Activated CD8-positive, alpha-beta T cell treated with anti-CD3 and anti-CD28 coated beads for 36 hours (primary cell): ENCODE measurements at places on chromosomes 11 and 22.
A peak's percentile ranks its signal among the peaks of the same experiment; 100 is the strongest.

GRCh38 chr22:41217553-41218157, 12.5 kb downstream of the L3MBTL2 start:
- DNase-seq, result peak; percentile 65

DNA sequence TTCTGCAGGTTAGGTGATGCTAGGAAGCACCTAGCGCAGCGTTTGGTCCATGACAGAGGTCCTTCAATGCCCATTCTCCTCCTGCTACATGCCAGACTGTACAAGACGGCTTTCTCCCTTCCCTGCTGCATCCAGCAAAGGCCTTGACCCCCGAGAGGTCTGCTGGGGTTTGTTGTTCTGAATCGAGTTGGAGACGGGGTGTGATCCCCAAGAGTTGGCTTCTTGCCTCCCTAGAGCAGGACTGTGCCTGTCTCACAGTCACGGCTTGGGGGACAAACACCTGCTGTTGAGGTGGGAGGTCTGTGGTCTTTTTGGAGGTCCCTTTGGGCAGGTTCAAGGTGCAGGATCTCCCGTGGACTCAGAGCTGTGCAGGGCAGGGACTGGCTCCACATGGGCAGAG, 352.3 kb upstream of the B3GAT1 start:
- no peak for DNase-seq

DNA sequence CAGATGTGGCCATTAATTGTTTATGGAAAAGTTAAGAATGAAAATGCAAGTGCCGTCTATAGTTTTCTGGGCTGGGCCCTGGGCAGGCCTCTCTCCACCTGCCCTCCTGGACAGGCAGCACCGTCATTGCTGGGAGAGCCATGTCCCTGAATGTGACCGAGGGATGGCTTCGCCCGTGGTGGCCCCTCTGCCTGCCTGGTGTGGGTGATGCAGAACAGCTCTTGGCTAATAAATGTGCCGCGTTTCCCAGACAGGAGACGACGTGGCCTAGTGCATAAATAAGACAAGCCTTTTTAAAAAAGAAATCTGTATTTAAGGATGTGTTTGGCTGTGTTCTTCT, 407.3 kb downstream of the TBC1D22A start:
- no peak for DNase-seq

DNA sequence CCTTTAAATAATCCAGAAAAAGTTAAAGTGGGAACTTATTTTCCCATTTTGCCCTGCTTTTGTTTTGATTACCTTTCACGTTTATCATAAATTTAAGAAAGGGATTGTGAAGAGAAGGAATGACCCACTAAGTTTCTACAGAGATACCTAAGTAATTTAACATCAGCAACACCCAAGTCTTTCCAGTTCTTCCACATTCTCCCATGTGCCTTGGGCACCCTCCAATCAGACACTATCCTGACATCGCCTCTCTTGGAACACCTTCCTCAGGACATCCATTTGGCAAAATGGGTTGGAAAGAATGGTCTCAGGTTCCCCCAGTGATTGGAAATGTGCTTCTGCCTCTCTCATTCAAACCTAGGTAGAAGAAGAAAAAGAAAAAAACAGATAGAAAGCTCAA, 6.3 kb downstream of the BBOX1 start:
- no peak for DNase-seq

GRCh38 chr11:88849368-88849767, 216.4 kb downstream of the GRM5 start:
- DNase-seq, result no peak

- no peak for DNase-seq
Observed at GRCh38 chr11:79708319-79708932, 267.6 kb upstream of the TENM4 start.

GRCh38 chr11:45001466-45002165, 50.9 kb upstream of the TP53I11 start:
- no peak for DNase-seq
